Stimulated activated CD4-positive, alpha-beta T cell treated with anti-CD3 and anti-CD28 coated beads, TNF-alpha, amount 100 ng/mL, for 4 hours (primary cell): ENCODE measurements at places on chromosomes 7 and 10.

DNA sequence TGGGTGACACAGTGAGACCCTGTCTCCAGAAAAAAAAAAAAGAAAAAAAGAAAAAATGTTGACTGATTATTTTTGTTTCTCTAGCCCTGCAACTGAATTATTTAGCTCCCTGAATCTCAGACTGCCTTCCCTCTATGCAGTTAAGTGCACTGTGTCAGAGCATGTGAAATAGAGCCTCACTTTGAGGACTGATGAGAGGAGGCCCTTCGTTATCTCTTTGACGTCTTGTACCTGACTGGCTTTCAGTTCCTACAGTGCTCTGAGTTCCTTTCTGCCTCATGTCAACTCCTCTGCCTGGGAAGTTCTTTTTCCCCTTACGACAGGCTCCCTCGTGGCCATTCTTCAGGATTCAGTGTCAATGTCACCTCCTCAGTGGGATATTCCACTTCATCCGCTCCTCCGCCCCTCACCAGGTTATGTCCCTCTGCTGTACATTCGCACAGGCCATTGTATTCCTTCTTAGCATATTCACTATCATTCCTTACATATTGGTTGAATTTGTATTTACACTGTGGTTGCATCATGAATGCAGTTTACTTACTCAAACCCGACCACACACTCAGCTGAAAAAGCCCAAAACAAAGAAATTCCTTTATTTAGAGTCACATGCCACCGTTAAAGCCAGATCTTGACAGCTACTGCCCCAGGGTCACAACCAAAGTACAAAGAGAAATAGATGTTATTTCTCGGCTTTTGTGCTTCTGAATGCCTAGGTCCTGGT is 18.1 kb upstream of the CAMK2G start:
- no peak for DNase-seq

GRCh38 chr10:31962826-31963588 is 34.4 kb upstream of the ARHGAP12 start:
- no peak for DNase-seq

DNA sequence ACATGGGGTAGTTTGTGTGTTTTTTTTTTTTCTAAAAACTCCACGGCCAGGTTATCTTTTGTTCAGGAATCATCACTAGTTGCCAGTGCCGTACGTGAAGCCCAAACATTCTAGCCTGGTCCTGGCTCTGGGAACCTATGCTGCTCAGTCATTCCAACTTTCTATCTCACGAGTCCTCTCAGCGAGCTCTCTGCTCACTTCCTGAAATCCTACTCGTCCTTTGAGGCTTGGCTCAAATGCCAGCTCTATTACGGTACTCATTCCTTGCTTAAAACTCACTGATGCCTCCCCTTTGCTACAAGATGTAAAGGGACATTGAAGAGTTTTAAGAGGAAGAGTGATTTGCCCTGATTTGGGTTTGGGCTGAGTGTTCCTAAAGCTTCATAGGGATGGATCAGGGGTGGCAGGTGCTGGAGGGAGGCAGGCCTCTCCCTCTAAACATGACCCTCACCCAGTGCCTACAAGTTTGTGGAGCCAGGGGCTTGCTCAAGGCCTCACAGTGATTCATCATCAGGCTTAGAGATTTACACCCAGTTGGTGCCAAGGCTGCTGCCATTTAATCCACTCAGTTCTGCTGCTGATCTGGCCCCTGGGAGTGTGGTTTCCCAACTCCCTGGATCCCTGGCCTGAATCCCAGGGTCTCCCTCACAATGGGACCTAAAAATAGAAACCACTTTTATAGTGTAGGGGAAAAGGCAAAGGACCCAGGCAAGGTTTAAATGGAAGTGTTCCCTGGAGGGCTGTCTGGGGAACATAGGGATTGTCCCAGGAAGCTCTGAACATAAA is 46.1 kb upstream of the R3HCC1L start:
- no peak for DNase-seq

DNA sequence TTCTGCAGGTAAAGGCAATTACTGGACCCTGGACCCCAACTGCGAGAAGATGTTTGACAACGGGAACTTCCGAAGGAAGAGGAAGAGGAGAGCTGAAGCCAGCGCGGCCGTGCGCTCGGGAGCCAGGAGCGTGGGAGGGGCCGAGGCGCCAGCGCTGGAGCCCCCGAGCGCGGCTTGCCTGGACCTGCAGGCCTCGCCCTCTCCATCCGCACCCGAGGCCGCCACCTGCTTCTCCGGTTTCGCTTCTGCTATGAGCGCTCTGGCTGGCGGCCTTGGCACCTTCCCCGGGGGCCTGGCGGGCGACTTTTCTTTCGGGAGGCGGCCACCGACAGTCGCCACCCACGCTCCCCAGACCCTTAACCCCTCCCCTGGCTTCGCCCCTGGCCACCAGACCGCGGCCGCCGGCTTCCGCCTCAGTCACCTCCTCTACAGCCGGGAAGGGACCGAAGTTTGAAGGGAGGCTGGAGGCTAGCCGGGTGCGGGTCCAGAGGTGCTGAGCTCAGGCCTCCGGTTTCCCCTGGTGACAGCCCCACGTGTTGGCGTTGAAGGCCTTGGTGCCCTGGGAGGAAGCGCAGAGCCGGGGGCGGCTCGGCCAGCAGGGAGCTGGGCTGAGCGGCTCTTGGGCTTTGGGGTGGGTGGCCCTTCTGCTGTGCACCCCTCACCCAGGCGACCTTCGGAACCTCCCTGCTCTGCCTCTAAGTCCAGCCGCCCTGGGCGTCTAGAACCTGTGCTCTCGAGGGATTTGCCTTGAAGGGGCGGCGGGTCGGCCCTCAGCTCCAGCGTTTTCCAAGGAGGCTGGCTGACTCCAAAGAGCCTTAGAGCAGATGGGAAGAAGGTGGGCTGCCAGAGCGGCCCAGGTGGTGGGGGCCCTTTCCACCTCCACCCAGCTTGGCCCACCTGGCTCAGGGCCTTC is 1.8 kb downstream of the FOXI2 start:
- no peak for DNase-seq

GRCh38 chr7:16697507-16698199 is 51.7 kb downstream of the BZW2 start:
- no peak for DNase-seq

GRCh38 chr10:44725404-44725803 is 185.7 kb upstream of the TMEM72 start:
- DNase-seq: no peak

DNA sequence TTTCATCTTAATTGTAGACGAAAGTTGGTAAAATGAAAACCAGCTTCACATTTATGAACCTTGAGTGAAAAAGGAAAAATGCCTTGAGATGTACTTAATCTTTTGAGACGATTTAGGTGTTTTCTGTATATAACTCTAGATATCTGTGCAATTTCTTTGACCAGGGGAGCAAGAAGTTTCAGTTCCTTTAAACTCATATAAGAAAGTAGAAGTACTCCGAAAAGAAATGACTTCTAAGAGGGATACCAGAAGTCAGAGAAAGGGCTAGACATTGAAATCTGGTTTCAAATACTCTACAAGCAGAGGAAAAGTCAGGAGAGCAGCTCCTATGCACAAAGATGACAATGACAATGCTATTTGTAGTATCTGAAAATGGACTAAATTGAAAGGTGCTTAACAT is 303.7 kb downstream of the BAMBI start:
- no peak for DNase-seq

DNA sequence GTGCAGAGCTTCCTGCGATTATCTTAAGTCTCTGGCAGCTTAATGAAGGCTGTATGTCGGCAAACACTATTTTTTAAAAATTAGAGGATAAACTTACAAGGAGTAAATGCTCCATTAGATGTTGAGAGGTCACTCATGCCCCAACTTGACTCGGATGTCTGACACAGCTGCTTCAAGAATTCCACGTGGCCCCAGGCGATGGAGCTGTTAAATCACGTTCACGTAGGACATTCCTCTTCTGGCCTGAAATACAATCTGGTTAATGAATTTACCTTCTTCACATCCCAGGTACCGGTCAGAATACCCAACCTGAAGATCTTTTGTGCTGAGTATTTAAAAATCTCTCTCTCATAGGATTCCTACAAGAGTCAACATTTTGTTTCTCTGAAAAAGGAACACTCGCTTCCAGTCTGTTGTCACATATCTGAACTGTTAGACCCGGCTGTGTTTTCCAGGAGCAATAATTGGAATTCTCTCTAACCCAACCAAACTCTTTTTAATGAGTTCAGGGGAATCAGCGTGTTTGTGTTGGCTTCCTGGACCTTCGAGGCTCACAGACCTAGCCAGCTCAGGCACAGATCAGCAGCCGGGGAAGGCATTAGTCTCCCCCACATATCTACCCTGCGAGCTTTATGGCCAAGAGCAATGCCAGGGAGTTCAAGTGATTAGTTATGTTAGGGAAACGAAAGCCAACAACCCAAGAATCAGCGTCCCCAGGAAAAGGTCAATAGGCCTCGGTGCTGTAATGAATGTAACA is 284.9 kb downstream of the FGFR2 start:
- DNase-seq: no peak

DNA sequence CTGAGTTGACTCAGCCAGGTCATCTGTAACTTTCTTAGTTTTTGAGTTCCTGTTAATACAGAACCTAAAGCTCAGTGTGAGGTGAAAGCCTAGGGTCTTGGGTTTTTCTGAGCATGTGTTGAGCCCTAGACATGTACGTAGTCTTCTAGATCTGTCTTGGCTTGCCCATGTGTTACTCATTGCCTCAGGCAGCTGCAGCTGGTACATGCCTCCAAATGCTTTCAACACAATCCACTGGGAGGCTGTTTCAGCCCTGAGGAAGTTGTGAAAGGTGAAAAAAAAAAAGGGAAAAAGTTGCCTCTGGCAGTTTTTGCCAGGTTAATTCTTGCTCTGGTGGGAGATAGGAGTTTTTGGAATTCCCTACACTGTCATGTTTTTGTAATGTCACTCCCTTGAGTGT is 134.6 kb downstream of the RNF216 start:
- no peak for DNase-seq

- DNase-seq: no peak
Observed at GRCh38 chr10:20598590-20598989, 298.5 kb downstream of the NEBL start.

GRCh38 chr10:42896735-42897134 is 114.1 kb downstream of the BMS1 start:
- no peak for DNase-seq

- DNase-seq: no peak
Observed at GRCh38 chr7:140998715-140999114, 16.0 kb downstream of the MRPS33 start.

DNA sequence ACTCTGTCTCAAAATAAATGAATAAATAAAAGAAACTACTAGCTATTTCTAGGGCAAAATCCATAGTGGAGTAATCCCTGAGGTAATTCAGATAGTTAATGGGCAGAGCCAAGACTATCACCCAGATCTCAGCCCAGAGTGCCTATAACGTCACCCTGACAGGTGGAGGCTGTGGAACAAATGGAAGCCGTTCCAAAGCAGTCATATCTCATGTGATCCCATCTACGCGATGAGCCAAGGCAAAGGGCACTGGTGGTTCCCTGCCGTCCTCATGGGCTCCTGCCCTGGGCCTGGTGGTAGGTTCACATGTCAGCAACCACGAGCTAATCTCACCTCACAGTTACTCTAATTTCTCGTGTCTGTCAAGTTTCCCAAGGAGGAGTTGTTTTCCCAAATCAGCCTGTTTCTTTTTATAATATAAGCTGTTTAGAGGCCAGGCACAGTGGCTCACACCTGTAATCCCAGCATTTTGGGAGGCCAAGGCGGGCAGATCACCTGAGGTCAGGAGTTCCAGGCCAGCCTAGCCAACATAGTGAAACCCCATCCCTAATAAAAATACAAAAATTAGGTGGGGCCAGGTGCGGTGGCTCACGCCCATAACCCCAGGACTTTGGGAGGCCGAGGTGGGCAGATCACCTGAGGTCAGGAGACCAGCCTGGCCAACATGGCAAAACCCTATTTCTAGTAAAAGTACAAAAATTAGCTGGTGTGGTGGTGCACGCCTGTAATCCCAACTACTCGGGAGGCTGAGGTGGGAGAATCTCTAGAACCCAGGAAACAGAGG is 22.5 kb upstream of the ASCC1 start:
- DNase-seq: no peak

- no peak for DNase-seq
Observed at GRCh38 chr7:18505870-18506460, 10.4 kb downstream of the HDAC9 start.

- DNase-seq: no peak
Observed at GRCh38 chr10:36533861-36534260, 591.5 kb upstream of the ANKRD30A start.

GRCh38 chr10:71582019-71582418 is 137.6 kb downstream of the C10orf105 start:
- DNase-seq: no peak

GRCh38 chr10:100827819-100828737 is 82.7 kb downstream of the PAX2 start:
- no peak for DNase-seq

DNA sequence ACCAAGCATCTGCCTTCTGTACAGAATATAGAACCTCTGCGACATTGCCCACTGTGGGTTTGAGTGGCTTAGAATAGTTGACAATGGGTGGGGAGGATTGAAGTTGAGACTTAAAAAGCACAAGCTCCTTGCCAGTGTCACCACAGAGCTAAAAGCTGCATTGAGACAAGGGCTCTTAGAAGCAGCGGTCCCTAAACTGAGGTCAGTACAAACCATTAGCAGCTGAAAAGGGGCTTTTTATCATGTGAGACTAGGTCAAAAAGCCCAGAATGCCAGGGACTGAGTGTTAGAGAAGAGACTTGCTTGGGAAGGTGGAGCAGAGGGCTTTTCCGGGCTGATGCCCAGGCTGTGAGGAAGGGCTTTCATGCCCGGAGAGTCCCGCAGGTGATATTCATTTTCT is 91.3 kb downstream of the POU6F2 start:
- DNase-seq: no peak

- no peak for DNase-seq
Observed at GRCh38 chr10:129764011-129764900, 199.8 kb downstream of the EBF3 start.

- DNase-seq: no peak
Observed at GRCh38 chr7:29086545-29086944, 59.8 kb downstream of the CPVL start.

GRCh38 chr10:26944261-26944882 is 83.6 kb upstream of the ABI1 start:
- no peak for DNase-seq

GRCh38 chr7:46537191-46537905 is 616.3 kb upstream of the IGFBP3 start:
- no peak for DNase-seq

GRCh38 chr7:36659172-36659516 is 65.2 kb downstream of the AOAH start:
- no peak for DNase-seq

- DNase-seq: no peak
Observed at GRCh38 chr7:22990588-22990949, 23.4 kb downstream of the HYCC1 start.
